ENCODE measurements at places on chromosomes 7 and 10.

DNA sequence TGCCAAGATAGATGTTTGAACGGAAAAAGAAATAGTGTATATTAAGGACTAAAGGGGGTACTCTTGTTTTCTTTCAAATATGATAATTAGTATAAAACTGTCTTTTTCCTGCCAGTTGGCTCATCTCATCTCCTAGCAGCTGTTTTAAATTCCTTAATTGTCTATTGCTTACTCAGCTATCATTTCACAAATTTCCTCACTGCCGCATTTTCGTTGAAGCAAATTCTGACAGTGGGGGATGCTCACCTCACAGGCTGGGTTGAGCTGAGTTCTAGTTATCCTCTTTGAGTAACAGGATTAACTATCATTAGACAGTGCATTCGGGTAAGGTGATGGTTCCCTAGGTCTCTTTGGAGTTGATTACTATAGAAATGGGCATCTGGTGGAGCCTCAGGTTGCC lies 592.0 kb downstream of the AUTS2 start:
- no peak for DNase-seq

- no peak for DNase-seq
Measured at GRCh38 chr10:108465871-108466641, 1301.5 kb upstream of the SORCS1 start.

DNA sequence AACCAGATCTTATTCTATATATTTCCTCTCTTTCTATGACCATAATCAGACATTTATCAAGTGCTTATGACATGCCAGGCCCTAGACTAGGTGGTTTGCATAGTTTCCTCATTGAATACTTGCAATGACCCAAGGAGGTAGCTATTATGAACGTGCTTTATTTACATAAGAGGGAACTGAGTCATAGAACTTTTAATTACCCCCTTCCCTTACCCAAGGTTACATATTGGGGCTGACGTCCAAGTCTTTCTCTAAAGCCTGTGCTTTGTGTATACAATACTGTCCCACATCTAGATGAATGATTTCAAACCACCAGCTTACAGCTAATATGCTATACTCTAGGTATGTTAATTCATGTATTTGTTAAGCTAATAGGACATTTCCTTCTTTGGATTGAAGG lies 91.9 kb upstream of the NPY start:
- DNase-seq = no peak

GRCh38 chr7:16051561-16052255 lies 365.2 kb upstream of the MEOX2 start:
- no peak for DNase-seq

DNA sequence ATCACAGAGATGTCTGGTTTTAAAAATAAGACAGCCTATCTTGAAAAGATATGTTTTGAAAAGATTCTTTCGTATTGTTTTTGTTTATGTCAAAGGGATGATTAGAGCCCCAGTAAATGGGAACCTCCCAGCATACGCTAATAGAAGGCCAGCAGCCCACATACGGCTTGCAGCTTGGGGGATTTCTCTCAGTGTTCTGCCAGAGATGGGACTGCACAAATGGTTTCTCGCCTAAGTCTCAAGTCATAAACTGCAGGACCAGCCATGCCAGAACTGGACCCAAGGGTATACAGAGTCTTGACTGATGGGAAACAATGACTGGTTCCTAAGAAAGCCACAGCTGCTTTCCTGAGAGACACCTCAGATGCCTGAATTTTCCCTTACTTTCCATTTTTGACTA lies 306.9 kb upstream of the DGKB start:
- no peak for DNase-seq

DNA sequence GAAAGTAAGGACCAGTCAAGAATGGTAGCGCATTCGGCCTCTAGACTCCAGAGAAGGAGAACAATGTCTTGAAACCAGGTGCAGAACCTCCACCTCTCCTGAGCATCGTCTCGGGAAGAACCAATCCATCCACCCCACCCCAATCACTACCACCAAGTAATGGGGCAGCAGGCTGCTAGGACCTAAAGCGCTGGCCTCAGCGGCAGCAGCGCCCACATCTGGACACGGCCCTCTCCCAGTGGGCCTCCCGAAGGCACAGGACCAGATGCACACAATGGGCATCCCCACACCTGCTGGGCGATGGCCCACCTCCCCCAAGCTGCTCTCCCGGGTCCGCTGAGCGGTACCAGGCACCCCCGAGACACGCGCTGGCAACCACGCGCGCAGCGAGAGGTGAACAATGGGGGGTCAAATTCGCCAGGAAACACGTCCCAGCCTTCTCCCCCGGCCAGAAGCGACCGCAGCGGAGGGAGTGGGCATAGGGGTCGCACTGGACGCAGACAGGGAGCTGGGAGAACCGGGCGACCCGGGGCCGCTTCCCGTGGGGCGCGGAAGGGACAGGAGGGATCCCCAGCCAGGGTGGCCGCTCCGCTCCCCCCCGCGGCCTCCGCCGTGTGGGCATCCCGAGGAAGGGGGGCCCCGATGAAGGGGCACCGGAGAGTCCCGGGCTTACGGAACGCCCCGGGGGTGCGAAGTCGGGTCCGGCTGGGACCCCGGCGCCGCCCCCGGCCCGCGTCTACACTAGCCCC lies 506 bp downstream of the CTTNBP2 start:
- no peak for DNase-seq

- no peak for DNase-seq
Measured at GRCh38 chr10:31129271-31129670, 97.6 kb upstream of the ZNF438 start.

DNA sequence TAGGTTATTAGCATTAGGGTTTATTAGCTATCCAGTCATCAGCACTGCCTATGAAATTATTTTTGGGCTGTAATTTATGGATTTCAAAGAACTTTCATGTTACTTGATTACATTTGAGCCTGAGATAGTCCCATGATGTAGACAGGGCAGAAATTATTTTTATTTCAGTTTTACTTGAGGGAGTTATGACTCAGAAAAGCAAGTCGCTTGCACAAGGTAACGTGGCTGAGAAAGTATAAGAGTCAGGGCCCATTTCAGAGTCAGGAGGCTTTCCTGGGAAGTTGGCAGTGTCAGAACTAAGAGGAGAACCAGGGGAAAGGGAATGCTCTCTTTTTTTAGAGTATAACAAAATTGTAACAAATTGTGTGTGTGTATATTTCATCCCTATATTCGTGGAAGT lies 16.5 kb downstream of the GATA3 start:
- no peak for DNase-seq

GRCh38 chr7:80410081-80410480 lies 101.8 kb downstream of the GNAT3 start:
- DNase-seq = no peak

DNA sequence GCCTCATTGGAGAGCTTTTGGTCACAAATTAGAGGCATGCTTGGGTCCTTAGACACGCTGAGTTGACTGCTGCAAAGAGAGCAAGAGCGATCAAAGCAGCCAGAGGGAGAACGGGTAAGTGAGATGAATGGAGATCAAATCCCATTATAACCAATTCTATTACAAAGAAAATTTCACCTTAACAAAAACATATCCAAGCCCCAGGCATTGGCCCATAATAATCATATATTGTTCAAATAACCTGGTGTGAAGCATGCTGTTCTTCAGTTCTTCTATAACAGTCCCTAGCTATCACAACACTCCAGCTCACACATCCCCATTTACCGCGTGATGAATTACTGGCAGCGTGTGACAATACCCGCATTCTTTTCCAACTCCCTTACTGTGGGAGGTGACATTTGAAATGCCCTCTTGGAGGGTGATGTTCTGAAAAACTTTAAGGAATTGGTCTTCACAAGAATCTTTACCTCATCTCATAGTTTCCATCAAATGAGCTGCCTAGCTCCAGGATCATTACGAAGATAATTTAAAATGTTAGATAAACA lies 156.1 kb upstream of the PLXNA4 start:
- no peak for DNase-seq

GRCh38 chr10:22623633-22624253 lies 90.6 kb downstream of the PIP4K2A start:
- no peak for DNase-seq

DNA sequence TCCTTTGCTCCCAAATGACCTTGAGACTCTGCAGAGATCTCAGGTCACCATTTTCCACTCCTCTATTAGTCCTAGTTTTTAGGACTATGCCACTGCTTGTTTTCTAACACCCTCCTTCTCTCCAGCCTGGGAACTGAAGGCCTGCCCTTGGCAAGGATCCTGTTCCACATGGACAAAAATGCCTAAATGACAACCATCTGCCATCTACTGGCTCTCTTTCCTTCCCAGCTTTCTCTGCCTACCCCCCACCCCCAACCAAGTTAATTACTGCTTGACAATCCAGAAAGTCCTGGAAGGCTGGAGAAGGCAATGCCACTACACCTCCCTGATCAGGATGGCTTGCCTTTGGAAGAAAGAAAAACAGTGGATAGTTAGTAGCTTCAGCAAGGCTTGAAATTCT lies 44.8 kb upstream of the SP8 start:
- DNase-seq = no peak

DNA sequence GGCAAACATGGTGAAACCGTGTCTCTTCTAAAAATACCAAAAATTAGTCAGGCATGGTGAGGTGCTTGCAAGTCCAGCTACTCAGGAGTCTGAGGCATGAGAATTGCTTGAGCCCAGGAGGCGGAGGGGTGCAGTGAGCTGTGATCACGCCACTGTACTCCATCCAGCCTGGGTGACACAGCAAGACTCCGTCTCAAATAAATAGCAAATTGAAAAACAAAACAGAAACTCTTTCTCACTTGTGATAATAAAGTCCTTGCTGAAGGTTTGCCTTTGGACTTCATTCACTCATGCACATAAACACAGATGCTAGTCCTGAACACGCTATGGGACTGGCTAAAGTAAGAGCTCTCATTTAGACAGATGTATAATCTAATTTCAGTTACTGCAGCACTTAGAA lies 37.6 kb downstream of the ANK3 start:
- DNase-seq = no peak

DNA sequence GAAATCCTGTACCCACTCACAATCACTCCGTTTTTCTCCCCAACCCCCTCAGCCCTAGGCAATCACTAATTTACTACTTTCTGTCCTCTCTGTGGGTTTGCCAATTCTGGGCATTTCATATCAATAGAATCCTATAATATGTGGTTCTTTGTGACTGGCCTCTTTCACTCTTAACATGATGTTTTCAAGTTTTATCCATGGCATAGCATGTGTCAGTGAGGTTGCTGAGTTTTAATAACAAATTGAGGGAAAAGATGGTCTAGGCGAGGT lies 11.9 kb downstream of the PLAU start:
- DNase-seq = no peak

GRCh38 chr7:77330169-77330882 lies 85.8 kb downstream of the GSAP start:
- DNase-seq = no peak

DNA sequence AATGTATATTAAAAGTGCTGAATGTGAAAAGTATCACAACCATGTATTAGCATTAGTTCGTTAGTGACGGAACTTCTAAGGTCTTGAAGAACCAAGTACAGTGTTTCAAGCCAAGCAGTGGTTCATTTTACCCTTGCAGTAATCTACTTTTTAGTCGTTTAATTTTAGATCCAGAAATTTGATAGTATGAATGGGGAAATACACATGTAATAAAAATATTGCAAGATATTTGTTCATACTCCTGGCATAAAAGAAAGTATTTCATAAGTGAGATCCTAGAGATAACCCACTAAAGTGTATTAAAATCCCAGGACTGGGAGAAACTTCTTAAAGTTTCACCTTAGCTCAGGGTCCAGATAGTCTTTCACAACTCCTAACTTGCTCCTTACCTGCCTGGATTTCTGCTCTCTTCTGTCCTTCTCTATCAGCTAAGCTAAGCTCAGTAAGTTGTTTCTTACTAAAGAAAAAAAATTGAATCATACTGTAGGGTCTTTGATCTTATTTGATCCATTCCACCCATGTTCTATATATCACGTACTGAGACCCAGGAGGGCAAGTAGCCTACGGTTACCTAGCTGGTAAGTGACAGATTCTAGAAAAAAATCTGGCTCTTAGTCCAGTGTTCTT lies 1.5 kb downstream of the BCAP29 start:
- DNase-seq = no peak

GRCh38 chr10:129792864-129793263 lies 171.2 kb downstream of the EBF3 start:
- DNase-seq = no peak

- DNase-seq = no peak
Measured at GRCh38 chr7:105268056-105268455, 120.7 kb downstream of the SRPK2 start.

DNA sequence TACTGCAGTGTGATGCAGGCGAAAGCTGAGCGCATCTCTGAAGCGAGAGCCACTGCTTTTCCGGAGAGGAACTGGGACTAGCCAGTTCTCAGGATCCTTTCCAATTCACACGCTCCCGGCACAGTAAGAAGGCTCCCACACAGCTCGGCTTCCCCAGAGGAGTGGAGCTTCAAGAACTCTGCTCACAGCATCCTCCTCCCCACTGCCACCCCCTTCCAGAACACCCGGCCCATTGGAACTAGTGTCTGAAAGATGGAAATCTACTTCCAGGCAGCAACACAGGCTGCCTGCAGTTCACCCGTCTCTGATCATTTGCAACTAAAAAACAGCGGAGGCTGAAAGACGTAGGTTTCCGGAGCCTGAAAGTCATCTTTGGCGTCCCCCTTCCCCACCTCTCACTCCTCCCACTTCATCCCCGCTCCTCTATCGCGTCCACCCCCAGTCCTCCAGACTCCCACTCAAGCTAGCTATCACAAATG lies at the start of gene DGKB:
Gene DGKB (minus strand): TSS at position 163 of the 479 bp plus-strand sequence.
- no peak for DNase-seq

GRCh38 chr10:50739618-50740292 lies at the start of gene ASAH2B:
ASAH2B (plus strand) TSS chr10:50739936; CDS start chr10:50745131, 5,195 bp downstream.
- peak; percentile 73 for DNase-seq

DNA sequence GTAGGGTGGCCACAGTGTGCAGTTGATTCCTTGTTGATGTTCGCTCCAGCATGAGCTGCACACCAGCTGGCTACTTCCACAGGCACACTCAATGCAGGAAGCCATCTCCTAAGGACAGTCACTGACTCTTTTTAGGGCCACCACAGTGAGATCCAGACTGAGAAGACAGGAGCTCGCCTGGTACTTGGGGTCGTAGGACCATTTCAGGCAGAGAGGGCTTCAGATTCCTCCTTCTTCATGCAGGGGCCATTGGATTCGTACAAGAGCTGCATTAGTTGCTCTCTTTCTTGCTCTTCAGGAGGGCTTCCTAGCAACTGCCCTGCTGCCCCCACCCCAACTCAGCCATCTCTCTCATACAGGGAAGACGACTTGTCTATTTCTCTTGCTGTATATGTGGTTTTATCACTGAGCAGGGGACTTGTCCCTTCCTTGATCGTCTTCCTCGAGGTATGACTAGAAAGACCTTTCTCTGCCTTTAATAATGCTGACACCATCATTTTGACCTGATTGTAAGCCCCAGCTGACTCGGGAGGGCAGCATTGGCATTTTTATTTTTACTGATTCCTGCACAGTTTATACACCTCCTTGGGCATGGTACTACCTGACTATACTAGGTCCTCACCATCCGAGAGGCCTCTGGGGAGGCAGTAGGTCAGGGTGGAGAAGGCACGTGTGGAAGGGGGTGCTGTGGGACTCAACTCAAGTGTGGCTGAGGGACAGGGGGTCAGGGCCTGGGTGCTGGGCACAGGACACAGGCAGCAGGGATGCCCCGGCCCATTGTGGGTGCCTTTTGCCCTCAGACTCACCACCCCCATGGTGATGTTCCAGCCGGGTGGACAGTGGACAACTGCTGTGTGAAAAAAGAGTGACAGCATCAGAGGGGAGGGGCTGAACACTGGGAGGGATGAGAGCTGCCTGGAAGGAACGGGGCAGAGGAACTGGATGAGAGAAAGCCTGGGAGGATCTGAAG lies 136.7 kb upstream of the ZNF746 start:
- DNase-seq = no peak
